Occipital lobe (tissue), 3 donors: ENCODE measurements at places on chromosomes 2 and 18. TPM values are rescaled to one million over a fixed set of nuclear protein-coding genes. Genes with fewer than 3 reads are reported as not detected.

GRCh38 chr2:150606380-150607060 lies 119.1 kb upstream of the RND3 start:
- no peak for DNase-seq

GRCh38 chr18:70457788-70458187 lies 168.9 kb downstream of the SOCS6 start:
- DNase-seq = no peak

DNA sequence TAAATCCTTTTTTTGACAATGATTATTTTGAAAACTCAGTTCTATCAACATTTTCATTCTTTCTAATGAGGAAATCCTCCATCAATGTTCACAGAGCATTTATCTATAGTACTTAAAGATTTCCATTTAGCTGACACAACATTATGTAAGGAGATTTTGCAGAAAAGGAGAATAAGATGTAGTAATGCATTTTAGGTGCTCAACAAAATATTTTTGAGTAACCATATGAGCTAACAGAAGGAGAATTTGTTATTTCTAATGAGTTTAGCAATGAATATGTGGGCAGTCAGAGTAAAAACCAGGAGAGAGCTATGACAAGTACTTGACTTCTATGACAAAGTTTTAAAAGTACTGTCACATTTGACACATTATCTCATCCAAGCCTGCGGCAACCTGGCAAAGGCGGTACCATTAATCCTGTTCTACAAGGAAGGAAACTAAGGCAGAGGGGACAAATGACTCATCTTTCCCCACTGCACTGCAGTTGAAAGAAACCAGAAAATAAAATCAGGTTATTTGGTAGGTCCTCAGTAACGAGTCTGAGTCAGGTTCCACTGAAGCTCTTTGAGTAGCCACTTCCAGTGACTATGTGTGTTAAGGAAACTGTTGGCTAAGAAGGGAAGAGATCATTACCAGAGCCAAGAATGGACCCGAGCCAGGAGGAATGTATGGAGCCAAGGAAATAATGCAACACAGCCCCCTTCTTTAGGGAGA lies 134.1 kb upstream of the ITGB6 start:
- no peak for DNase-seq

DNA sequence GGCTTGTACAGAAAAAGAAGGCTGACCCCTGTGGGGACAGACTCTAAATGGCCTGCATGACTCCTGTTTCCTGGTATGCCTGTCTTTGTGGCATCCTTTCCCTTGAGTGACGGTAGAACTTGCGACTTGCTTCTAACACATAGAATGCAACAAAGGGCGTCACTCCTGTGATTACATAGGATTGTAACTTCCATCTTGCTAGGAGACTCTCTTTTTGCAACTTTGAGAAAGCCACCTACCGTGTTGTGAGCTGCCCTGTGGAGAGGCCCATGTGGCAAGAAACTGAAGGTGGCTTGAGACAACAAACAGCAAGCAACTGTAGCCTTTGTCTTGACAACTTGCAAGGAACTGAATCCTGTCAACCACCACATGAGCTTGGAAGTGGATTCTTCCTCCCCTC lies 46.5 kb downstream of the THNSL2 start:
- no peak for DNase-seq

DNA sequence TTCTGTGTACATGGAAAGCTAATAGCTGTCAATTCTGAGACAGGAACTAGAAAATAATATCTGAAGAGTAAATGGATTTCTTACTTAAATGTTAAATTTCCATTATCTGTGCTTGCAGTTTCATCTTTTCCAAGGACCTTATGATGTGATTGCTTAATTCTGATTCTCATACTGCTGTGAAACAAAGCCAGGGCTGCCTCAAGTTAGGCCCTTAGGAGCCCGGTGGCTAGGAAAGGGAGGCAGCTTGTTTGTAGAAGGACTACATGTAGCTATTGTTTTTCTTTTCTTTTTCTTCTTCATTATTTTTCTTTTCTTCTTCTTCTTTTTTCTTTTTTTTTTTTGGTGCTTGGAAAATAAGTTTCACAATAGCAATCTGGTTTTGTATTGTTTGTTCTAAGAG lies 50.5 kb downstream of the XRCC5 start:
- no peak for DNase-seq

Gene C2orf92
- total RNA-seq = 3.6 TPM

Gene POTEI
- not detected for total RNA-seq
